Vagina (tissue), 2 donors: ENCODE measurements at places on chromosomes 4 and X. TPM values are rescaled to one million over a fixed set of nuclear protein-coding genes. Genes with fewer than 3 reads are reported as not detected.

Gene CTAG2
- not detected for total RNA-seq

Gene USP17L10
- total RNA-seq: not detected

GRCh38 chr4:58843455-58843854 lies 1733.3 kb upstream of the IGFBP7 start:
- DNase-seq: no peak

- no peak for DNase-seq
Measured at GRCh38 chr4:143643399-143643798, 57.1 kb downstream of the FREM3 start.

Gene SPANXA1
- not detected for total RNA-seq

DNA sequence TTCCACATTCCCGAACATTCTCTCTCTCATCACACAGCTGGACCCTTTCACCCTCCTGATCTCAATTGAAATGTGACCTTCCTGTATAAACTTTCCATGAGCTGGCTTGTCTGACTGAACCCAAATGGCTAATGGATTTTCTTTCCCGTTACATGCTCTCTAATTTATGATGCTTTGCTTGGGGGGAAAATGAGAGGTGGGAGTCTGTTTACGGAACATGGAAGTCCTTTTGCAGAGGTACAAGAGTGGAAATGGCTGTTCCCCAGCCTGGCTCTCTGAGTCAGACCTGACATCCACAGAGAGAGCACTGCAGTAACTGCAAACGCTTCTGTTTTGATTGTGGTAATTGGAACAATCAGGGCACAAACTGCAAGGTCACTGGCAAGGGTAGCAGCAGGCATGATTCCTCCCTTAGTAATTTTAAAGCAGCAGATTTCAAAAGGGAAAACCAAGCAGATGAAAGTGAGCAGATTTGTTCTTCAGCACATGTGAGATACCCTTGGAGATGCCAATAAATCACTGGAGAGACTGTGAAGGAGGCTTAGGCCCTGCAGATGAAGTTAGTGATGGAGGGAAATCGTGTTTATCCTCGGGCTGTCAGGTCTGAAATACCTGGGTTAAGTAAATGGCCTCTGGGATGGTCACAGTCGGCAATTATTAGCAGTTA lies 83.9 kb downstream of the SNCA start:
- peak; percentile 93 for DNase-seq

DNA sequence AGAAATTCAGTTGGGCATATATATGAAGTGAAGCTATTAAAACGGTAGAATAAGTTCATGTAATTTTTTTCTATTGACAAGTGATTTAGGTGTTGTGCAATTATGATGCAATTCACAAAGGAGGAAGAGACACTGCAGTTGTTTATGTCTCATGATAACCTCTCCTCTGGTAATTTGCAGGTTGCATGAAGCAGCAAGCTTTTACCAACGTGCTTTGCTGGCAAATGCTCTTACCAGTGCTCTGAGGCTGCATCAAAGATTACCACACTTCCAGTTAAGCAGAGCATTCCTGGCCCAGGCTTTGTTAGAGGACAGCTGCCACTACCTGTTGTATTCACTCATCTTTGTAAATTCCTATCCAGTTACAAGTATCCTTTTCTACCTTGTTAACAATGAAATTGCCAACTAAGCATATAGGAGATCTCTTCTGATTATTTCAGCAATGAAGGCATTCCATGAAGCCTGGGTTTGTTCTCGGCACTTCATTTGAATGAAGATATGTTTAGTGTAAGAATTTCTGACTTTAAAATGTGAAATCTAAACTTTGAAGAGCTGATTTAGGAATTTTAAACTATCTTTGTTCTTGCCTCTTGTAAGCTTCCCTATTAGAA lies 3.9 kb downstream of the TMEM33 start:
- DNase-seq: no peak

GRCh38 chr4:10078481-10079233 lies 37.9 kb downstream of the WDR1 start:
- DNase-seq: no peak

Gene KCNIP4
- not detected for total RNA-seq
